ENCODE measurements at places on chromosomes 2 and 18.

DNA sequence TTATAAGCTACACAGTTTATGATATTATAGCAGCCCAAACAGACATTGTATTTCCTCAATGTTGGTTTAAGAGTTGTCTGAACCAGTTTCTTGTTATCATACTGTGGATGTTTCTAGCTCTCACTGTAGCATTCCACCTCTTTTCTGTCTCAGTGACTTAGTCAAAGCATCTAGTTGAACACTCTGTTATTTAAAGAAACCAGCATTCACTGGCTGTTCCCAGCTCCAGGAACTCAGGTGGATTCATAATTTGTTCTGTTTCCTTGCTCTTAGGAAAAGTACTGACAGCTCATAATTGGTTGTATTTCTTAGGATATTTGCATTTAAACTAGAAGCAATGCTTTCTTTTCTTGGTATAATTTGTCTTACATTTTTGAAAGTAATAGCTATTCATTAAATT, 17.5 kb downstream of the LRATD1 start:
- no peak for DNase-seq

GRCh38 chr2:218284106-218284811, 8.0 kb downstream of the TMBIM1 start:
- DNase-seq: peak; percentile 96

DNA sequence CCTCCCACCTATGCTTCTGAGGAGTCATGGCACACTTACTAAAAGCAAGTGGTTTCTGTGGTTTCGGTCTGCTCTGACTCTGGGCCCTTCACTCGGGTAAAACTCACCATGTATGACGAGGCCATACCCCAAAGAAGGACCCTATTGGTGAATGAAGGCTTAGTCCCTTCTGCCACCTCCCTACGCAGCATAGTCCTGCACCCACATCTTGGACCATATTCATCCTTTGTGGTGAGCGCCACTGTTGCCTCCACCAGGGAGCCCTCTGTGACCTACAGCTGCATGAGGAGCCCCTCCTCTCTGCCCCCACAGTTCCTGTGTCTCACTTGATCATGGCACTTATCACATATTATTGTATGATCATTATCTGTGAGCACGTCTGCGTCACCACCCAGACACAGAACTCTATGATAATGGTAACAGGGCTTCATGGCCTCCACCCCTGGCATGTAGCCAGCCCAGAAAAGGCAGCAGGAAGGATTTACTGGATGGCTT, 113.3 kb downstream of the TFCP2L1 start:
- DNase-seq: no peak

DNA sequence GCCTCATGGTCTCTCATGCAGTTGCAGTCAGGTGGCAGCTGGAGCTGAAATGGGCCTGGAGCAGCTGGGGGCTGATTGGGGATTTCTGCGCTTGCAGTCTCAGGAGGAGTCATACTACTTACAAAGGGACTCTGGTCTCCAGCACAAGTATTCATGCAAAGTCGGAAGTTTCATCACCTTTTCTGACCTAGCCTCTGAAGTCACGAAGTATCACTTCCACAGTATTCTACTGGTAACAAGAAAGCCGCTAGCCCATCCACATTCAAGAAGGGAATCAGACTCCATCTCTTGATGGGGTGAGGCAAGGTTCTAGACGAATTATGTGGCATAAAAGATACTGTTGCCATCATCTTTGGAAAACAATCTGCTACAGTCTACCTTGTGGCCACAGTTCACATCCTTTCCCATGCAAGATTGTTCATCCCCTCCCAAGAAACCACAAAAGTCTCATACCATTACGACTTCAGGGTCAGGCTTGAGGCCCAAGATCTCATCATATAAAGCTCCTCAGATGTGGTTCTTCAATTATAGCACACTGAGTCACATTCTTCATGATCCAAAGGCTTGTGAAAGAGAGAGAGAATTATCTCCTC, 95.3 kb downstream of the SMC6 start:
- DNase-seq: no peak

- no peak for DNase-seq
Measured at GRCh38 chr18:60082790-60083189, 183.0 kb downstream of the PMAIP1 start.

DNA sequence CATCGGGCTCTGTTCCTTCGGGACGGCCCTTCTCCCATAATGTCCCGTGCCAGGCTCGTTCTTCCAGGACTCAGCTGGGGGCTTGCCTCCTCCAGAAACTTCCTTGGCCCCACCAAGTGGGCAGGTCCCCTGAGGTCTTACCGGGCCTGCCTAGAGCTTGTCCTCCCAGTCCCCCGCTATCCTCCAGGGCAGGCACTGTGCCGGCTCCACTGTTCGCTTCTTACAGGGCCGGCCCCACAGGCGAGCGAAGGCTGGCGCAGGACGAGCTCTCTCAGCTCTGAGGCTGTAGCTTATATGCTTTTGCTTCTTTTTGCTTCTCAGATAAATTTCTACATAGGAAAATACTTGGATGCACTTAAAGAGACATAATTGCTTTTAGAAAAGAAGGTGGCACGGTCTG, 229.4 kb downstream of the TWIST2 start:
- DNase-seq: no peak

DNA sequence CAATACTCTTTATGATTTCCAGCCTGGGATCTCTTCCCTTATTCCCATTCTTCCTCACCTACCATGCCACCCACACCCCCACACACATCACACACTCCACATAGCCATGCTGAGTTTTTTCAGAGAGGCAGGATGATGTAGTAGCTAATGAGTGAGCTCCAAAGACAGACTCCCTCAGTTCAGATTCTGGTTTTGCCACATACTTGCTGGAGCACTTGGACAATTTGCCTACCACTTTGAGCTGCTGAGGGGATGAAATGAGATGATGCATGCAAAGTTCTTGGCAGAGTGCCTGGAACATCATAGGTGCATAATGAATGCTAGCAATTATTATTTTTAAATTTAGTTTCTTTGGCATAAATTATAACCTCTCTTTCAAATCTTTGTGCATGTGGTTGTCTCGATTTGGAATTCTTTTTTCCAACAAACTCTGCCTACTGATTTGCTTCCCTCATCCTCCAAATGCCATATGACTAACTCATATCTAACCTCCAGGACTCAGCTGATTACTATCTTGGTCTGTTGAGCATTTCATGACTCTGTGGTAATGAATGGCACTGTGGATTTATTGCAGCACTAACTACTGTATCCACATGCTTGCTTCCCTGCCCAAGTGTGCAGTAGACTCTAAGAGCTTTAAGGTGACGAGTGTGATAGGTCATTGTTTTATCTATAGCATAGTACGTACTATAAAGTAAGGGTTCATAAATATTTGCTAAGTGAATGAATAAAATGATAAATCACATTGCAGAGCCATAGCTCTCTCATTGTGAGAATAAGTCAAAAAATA, 99.1 kb downstream of the TACR1 start:
- DNase-seq: peak; percentile 65

GRCh38 chr18:59056706-59057492, 82.8 kb upstream of the SEC11C start:
- DNase-seq: peak; percentile 82

DNA sequence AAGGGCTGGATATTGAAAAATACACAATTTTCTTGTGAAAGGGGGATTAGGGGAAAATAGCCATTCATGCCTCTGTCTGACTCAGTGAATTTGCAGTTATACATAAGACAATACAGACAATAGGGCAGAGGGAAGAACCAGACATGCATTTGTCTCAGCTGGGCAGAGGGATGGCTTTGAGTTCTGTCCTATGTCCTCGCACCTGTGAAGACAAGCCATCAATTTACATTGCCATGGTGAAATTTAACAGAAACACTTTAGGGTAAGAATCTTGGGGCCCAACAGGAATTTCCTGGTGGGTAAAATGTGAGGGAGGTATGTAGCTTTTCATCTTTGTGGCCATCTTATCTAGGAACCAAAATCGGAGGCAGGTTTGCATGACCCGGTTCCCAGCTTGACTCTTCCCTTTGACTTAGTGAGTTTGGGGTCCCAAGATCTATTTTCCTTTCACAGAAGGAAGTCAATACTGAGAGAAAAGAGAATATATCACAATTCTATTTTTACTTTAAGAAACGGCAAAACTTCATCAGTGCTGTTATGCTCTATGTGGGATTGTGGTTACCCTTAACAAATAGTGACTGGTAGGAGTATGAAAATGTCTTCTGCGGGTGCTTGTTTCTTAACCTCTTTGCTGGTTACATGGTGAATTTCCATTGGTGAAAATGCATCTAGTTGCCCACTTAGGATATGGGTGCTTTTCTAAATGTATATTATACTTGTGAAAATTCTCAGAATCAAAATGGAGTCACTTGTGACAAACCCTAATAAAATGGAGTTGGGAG, 221.8 kb downstream of the SPP2 start:
- no peak for DNase-seq

GRCh38 chr2:2260696-2261268, 70.3 kb downstream of the MYT1L start:
- no peak for DNase-seq

DNA sequence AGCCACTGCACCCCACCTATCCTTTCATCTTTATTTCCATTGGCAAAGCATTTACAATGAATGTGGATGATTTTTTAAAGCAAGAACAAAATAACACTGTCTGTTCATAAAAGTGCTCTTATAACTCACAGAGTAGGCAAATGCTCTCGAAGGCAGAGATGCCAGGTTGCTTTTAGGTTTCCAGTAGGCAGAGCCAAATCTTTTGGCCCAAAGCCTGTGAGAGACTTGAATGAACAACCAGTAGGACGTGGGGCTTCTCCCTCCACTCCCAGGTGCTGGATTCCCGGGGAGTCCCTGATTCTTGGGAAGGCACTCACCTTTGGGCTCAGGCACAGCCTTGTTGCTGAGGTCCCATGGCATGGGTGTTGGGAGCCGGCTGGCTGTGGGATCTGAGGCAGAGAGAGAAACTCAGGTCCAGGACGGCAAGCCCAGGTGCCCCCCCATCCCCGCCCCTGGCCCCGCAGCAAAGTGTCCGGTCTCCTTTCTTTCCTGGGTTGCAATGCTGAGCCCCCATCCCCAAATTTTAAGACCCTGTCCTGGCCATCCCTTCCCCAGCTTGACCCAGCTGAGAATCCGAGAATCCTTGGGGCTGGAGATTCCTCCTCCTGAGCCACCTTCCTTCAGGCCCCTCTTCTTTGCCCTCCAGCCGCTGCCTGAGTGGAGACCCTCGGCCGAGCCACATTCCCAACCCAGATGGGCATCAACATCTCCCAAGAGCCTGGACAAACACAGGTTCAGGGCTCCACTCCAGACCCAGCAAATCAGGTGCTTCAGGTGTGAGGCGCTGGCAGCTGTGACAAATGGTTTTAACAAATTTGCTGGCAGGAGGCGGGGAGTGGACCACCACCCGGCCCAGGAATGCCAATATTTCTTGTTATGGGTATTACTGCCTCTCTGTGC, 5.8 kb downstream of the NEURL3 start:
- DNase-seq: no peak

DNA sequence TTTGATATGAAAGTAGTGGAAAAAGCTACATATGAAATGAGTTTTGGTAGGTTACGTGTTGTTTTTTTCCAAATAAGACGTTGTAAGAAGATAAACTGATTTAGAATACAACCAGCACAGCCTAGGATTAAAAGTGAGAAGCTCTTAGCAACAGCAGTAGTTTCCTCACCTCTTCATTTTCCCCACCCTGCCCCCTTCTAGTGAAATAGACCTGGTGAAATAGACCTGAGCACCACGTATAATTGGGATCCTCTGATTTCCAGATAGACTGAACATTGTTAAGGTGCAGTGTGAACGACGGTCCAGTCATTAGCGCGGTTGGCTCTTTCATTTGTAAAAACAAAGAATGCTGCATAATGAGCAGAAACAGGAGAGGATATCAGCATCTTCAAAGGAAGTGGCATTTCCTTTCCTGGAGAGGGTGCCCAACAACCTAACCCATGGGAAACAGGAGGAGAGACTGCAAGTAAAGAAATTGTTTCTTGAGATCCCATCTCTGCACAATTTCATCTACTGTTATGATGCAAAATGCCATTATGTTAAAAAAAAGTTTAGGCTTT, 114.3 kb downstream of the FIGN start:
- DNase-seq: no peak

DNA sequence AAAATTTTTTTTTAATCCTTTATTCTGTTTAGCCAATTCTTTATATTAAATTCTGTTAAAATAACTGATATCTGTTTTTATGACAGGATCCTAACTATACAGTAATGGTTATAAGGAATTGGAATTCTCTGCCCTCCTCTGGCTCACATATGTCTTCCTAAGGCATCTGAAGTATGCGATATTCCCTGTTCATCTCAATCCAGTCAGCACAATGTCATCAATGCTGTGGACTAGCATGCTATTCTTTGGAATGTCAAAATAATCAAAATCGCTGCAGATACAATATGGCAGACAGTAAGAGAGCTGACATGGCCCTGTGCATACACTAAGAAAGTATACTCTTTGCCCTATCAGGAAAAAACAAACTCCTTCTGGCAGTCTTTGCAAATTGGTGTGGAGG, 107.6 kb downstream of the AP1S3 start:
- no peak for DNase-seq

DNA sequence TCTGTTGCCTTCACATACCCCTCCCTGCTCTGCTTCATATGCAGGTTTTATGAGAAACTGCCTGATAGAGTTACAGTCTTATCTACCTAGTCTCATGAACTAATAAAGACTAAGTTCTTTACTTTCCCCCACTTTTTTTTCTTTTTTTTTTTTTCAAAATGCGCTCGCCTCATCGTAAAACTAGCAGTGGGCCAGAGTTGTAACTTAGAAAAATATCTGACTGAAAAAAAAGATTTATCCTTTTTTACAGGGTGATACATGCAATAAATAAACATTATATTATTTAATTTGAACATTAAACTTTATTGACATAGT, 52.9 kb upstream of the STAT1 start:
- DNase-seq: no peak

- peak; percentile 77 for DNase-seq
Measured at GRCh38 chr2:20365249-20365817, 14.7 kb upstream of the PUM2 start.

DNA sequence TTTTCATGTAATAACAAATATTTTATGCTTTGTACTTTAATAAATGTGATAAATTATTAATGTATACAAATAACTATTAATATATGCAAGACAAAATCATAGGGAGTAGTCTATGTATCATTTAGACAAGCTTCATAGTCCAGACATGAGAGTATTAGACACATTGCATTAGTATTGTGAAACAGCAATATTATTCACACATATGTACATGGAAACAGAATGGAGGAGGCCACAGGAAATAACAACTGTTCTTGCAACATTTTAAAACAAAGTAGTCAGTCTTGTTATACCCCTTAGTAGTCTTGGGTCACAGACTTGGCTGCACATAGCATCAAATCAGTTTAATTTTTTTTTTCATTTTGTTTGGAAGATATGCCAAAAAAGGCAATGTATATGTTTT, 15.8 kb downstream of the DSC1 start:
- DNase-seq: no peak
